ENCODE measurements at places on chromosomes 2 and 18.
A peak's percentile ranks its signal among the peaks of the same experiment; 100 is the strongest.

GRCh38 chr2:69762513-69763494 lies 20.9 kb downstream of the ANXA4 start:
- no peak for DNase-seq

- no peak for DNase-seq
Observed at GRCh38 chr2:96734880-96735583, 4.8 kb downstream of the LMAN2L start.

DNA sequence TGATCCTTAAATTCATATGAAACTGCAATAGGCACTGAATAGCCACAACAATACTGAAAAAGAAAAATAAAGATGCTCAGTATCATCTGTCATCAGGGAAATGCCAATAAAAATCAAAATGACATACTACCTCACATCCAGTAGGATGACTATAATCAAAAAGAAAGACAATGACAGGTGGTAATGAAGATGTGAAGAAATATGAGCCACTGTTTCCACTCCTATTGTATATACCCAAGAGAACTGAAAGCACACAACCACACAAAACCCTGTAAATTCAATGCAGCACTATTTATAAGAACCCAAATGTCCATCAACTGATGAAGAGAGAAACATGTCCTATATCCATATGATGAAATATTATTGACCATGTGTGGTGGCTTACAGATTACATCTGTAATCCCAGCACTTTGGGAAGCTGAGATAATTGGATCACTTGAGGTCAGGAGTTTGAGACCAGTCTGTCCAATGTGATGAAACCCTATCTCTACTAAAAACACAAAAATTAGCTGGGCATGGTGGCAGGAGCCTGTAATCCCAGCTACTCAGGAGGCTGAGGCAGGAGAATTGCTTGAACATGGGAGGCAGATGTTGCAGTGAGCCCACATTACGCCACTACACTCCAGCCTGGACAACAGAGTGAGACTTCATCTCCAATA lies 39.9 kb downstream of the MAP3K2 start:
- DNase-seq: no peak

GRCh38 chr2:179250095-179250494 lies 14.5 kb downstream of the SESTD1 start:
- DNase-seq: no peak

- no peak for DNase-seq
Observed at GRCh38 chr2:217875138-217875537, 127.7 kb downstream of the TNS1 start.

- no peak for DNase-seq
Observed at GRCh38 chr2:31274401-31275075, 40.6 kb downstream of the EHD3 start.

DNA sequence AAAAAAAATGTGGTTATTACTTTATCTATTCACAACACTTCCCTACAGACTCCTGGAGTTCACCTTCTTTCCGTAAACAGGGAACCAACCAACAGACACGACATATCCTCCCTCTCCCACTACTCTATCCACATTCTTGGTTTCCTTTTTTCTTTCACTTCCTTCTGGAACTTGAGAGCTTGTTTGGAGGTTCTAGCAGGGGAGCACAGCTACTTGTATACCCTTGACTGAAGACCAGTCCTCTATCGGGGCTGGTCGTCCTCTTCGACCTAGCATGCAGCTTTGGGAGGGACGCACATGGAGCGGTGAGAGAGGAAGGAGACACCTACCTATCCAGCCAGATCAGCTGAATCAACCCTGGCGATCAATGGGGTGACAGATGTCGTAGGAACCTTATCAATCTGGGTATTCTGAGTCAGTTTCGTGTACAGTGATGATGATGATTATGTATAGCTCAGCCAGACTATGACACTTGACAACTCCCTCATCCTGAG lies 43.5 kb upstream of the MSH2 start:
- DNase-seq: no peak

DNA sequence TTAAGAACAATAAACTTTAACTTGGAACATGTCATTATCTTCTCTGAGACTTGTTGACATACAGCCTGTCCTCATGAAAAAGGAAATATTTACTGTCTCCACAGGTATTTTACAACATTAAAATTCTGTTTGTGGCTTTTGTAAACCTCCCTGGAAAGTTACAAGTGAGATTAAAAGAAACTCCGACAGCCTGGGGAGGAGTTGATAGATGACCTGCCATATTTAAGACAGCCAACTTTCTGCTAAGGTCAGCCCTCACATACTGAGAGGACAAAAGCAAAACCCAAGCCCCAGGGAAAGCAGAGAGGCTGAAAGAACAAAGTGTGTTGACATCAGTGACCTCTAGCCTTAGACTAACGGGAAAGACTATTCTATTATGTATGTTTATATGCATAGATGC lies 350.2 kb downstream of the RIT2 start:
- no peak for DNase-seq

DNA sequence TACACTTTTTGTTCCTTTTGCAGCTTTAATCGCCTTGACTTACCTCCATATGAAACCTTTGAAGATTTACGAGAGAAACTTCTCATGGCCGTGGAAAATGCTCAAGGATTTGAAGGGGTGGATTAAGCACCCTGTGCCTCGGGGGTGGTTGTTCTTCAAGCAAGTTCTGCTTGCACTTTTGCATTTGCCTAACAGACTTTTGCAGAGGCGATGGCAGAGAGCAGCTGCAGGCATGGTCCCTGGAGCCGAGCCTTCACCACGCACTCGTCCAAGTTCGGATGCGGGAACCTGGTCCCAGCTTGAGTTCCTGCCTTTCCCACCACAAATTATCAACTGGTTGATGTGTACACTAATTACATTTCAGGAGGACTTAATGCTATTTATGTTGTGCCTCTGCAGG lies 232.7 kb downstream of the ALPK2 start:
- DNase-seq: no peak

GRCh38 chr2:79025421-79025820 lies at the start of gene REG3G:
Gene REG3G (plus strand): TSS chr2:79025702. CDS start chr2:79026094, 392 bp downstream.
- no peak for DNase-seq

GRCh38 chr2:159211447-159212396 lies 74.8 kb downstream of the WDSUB1 start:
- DNase-seq: no peak

DNA sequence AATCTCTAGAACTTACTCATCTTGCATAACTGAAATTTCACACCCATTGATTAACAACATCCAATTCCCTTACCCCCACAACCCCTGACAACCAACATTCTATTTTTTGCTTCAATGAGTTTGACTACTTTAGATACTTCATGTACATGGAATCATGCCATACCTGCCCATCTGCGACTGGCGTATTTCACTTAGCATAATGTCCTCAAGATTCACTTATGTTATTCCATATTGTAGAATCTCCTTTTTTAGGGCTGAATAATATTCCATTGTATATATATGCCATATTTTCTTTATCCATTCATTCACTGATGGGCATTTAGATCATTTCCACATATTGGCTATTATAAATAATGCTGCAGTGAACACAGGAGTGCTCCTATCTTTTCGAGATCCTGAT lies 13.8 kb downstream of the CTAGE1 start:
- DNase-seq: no peak

DNA sequence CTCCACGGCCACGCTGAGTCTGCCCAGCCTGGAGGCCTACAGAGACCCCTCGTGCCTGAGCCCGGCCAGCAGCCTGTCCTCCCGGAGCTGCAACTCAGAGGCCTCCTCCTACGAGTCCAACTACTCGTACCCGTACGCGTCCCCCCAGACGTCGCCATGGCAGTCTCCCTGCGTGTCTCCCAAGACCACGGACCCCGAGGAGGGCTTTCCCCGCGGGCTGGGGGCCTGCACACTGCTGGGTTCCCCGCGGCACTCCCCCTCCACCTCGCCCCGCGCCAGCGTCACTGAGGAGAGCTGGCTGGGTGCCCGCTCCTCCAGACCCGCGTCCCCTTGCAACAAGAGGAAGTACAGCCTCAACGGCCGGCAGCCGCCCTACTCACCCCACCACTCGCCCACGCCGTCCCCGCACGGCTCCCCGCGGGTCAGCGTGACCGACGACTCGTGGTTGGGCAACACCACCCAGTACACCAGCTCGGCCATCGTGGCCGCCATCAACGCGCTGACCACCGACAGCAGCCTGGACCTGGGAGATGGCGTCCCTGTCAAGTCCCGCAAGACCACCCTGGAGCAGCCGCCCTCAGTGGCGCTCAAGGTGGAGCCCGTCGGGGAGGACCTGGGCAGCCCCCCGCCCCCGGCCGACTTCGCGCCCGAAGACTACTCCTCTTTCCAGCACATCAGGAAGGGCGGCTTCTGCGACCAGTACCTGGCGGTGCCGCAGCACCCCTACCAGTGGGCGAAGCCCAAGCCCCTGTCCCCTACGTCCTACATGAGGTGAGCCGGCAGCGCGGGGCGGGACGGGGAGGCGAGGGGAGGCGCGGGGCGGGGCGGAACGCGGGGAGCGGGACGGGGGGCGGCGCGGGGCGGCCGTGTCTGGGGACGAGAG lies 15.2 kb downstream of the NFATC1 start:
- DNase-seq: no peak

GRCh38 chr2:12704378-12704777 lies 12.4 kb upstream of the TRIB2 start:
- DNase-seq: no peak

DNA sequence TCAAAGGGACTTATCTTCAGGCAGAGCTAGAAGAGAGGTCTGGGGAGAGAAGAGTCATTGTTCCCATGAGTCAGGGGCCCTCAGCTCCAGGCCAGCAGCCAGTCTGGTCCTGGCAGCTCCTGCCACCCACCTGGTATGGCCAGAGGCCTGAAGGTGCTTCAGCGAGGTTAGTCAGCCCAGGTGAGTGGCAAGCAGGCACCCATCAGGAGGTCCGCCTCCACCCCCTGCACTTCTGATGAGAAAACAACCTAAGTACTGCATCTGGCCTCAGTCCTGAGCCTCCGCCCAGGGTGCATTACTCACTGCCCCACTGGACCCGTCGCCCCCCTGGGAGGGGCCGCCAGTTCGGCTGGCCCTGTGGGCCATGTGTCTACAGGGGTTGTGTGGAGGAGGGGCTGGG lies 130.2 kb downstream of the INHBB start:
- no peak for DNase-seq

- no peak for DNase-seq
Observed at GRCh38 chr18:52401236-52401635, 61.2 kb downstream of the DCC start.

GRCh38 chr2:240392084-240392947 lies 43.1 kb upstream of the GPC1 start:
- DNase-seq: no peak

GRCh38 chr2:46163804-46164528 lies 133.2 kb upstream of the EPAS1 start:
- DNase-seq: no peak

DNA sequence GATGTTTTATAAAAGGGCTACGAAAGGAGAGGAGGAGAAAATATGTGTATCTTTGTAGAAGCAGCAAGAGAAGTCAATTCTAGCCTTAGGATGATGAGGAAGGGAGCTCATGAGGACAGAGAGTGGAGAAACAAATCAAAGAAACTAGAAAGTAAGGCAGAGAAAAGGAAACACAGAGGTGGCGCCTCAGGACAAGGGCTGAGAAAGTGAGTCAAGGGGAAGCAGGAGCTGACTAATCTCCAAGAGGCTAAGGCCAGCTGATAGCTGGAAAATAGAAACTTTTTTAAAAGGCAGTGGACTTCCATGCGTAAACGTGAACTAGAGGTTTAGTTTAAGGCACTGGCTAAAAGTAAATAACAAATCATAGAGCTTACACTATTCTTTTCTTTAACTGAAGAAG lies 173.3 kb downstream of the ANKRD44 start:
- peak; percentile 55 for DNase-seq

DNA sequence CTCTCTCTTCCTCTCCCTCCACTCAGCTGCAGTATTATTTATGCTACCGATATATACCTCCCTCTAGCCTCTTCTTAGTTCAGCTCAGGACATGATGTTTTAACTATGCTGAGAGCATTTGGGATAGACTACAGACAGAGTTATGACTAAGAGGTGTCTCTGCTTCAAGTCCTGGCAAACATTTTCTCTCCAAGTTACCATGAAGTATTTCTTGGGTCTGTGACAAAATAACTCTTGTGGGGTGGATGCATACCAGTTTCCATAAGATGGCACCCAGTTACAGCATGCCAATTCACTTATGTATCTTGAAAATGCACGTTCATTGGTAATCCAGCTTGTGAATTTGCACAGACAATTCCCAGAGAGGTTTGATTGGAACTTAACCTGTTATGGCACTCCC lies 737.6 kb downstream of the SLC4A3 start:
- DNase-seq: no peak

DNA sequence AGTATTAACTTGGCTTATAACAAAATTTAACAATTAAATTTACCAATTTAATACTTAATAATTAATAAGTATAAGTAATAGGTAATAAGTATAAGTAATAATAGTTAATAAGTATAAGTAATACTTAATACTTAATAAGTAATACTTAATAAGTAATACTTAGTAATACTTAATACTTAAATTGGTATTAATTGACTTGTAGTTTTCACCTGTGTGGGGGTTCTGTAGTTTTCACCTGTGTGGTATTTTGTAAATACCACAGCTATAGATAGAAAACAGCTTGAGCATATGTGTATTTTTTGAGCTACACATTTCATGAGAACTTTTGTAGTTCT lies 55.4 kb downstream of the MAPRE2 start:
- DNase-seq: no peak

GRCh38 chr18:7626922-7627440 lies 59.9 kb downstream of the PTPRM start:
- DNase-seq: peak; percentile 88

GRCh38 chr2:190856985-190857384 lies 23.6 kb upstream of the GLS start:
- DNase-seq: peak; percentile 28

- no peak for DNase-seq
Observed at GRCh38 chr2:40028792-40029488, 249.9 kb upstream of the THUMPD2 start.

- no peak for DNase-seq
Observed at GRCh38 chr2:236715077-236715476, 145.5 kb downstream of the ACKR3 start.

DNA sequence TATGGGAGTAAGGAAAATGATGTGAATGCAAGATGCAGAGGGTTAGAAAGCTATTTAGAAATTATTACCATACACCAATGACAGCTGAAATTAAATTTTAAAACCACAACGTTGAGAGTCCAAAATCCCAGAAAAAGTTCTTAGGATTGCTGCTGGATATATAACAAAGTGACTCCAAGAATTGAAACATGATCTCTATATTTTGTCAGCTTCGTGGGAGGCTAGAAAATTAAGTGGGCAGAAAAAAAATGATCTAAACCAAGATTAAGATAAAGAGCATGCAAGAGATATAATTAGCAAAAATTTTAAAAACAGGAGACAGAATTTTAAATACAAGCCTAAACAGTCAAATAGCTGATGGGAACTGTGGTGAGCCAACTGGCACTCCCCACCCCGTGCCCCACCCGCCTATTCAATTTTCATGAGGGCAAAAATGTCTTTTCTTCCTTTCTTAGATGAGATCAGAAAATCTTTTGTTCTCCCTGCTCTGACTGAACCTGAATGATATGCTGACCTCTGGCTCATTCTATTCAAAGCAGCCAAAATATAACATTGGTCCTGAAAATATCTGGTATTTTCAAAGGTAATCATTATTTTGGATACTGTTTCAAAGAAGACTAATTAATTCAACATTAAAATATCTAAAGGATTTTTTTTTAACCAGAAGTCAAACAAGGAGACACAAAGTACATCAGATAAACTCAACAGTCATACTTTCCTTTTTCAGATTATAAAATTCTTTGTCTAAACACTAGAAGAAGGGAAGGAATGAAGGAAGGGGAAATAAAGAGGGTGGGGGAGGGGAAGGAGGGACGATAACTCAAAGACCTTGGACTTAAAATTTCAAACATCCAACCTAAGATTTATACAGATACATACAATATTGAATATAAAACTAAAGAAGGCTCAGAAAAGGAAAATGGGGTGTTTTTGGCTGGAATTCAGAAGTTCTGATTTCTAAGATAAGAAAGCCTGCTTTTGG lies 12.2 kb downstream of the KANSL3 start:
- DNase-seq: no peak
